SJCRH30 (cell line): ENCODE measurements at places on chromosomes 2 and 18. TPM values are rescaled to one million over a fixed set of nuclear protein-coding genes. Genes with fewer than 3 reads are reported as not detected.
A peak's percentile ranks its signal among the peaks of the same experiment; 100 is the strongest.

- H3K36me3 ChIP-seq: no peaks in the 10 kb centered on the region; the same call in 1 of the 2 replicates
- H3K27ac ChIP-seq: no peak overlapping the region
- no peaks in the 10 kb centered on the region for H3K4me1 ChIP-seq
- no peaks in the 10 kb centered on the region for H3K27me3 ChIP-seq
Observed at GRCh38 chr2:65453916-65454315, 21.5 kb upstream of the SPRED2 start.

DNA sequence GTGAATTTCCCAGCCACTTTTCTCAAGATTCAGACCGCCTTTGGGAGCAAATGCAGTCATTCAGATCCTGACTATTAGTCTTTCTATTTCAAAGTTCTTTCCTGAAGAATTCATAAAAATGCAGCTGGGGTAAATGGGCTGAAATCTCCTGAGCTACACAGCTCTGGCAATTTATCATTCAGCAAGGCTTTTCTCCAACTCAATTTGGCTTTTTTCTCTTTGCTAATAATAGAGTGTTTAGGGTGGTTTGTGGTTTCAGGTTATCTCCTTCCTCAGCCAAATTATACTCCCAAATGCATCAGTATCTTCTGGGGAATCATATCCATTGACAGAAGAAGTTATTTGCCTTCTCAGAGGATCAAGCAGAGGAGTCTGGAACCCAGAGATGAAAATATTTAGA, 282.4 kb upstream of the SLC14A2 start:
- DNase-seq: no peak
- H3K4me1 ChIP-seq: 0 out of 2 replicates have a peak, but pooled peaks cover 4% of the 10 kb centered on the region
- H3K27ac ChIP-seq: no peak overlapping the region
- H3K27me3 ChIP-seq: no peaks in the 10 kb centered on the region
- H3K4me3 ChIP-seq: no peak overlapping the region
- H3K36me3 ChIP-seq: no peaks in the 10 kb centered on the region

The SF3B6 gene
- total RNA-seq: 357 and 360 TPM in 2 replicates

The ZNF385B gene
- total RNA-seq: 0.84 and 2.1 TPM in 2 replicates

DNA sequence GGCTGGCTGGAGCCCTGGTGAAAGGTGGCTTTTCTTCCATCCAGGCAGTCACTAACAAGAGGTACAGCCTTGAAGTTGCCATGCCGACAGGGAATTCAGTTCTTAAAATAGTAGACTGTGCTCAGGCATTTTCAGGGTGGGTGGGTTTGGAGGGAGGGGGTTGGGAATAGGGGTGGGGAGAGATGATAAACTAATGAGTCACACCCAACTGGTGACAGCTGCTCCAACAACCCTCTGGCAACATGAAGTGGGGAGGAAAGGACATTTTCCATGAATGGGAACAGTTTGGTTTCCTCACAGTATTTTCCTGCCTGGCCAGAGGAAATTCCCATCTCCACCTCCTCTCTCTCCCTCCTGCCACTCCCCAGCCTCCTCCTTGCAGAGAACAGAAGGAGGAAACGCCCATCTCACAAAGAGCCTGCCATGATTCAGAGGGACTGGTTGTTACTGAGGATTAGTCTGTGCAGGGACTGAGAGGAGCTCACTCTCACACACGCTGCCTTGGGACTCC, 113.0 kb upstream of the SLC1A4 start:
- H3K4me1 ChIP-seq: peaks cover 13% of the 10 kb centered on the region
- H3K4me3 ChIP-seq: peak overlapping the region; percentile 5
- no peaks in the 10 kb centered on the region for H3K27me3 ChIP-seq
- peak overlapping the region; percentile 50 for H3K27ac ChIP-seq
- peak; percentile 97 for DNase-seq
- no peaks in the 10 kb centered on the region for H3K36me3 ChIP-seq

The MAL gene
- total RNA-seq: not detected in 2 replicates
